Upper lobe of left lung (tissue), 6 donors: ENCODE measurements at places on chromosomes 1 and 21. TPM values are rescaled to one million over a fixed set of nuclear protein-coding genes. Genes with fewer than 3 reads are reported as not detected.
A peak's percentile ranks its signal among the peaks of the same experiment; 100 is the strongest.

DNA sequence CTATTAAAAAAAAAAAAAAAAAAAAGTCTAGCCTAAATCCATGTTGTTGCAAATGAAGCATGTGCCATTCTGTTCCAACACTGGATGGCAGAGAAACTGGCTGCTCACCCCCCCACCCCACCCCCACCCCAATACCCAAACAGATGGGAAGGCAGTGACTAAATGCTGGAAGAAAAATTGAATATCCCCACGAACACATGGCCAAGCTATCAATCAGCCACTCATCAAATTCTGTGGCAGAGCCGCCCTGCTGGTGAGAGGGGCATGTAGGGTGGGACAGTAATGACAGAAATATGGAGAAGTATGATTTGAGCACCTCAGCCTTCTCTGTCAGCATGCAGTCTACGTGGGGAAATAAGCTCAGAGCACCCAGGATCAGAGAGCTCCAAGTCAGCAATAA is 34.1 kb downstream of the OPTC start:
- H3K27ac ChIP-seq, result no peak overlapping the region
- H3K27me3 ChIP-seq, result no peaks in the 10 kb centered on the region
- no peak overlapping the region for H3K4me3 ChIP-seq
- H3K4me1 ChIP-seq, result no peaks in the 10 kb centered on the region

- no peaks in the 10 kb centered on the region for H3K36me3 ChIP-seq
- no peaks in the 10 kb centered on the region for H3K27me3 ChIP-seq
- no peak overlapping the region for H3K27ac ChIP-seq
- DNase-seq, result no peak
- no peak overlapping the region for H3K4me3 ChIP-seq
These were observed 35.7 kb upstream of the EPS8L3 start for GRCh38 chr1:109799445-109799844.

- no peak overlapping the region for H3K27ac ChIP-seq
- no peaks in the 10 kb centered on the region for H3K36me3 ChIP-seq
- no peak for DNase-seq
- H3K4me1 ChIP-seq, result no peaks in the 10 kb centered on the region
- no peaks in the 10 kb centered on the region for H3K27me3 ChIP-seq
These were observed 14.9 kb upstream of the CD247 start for GRCh38 chr1:167532964-167533824.

- H3K27me3 ChIP-seq, result no peaks in the 10 kb centered on the region
- H3K36me3 ChIP-seq, result no peaks in the 10 kb centered on the region
- H3K27ac ChIP-seq, result no peak overlapping the region
- no peak overlapping the region for H3K4me3 ChIP-seq
These were observed 87.9 kb downstream of the CLEC20A start for GRCh38 chr1:178408871-178409270.

DNA sequence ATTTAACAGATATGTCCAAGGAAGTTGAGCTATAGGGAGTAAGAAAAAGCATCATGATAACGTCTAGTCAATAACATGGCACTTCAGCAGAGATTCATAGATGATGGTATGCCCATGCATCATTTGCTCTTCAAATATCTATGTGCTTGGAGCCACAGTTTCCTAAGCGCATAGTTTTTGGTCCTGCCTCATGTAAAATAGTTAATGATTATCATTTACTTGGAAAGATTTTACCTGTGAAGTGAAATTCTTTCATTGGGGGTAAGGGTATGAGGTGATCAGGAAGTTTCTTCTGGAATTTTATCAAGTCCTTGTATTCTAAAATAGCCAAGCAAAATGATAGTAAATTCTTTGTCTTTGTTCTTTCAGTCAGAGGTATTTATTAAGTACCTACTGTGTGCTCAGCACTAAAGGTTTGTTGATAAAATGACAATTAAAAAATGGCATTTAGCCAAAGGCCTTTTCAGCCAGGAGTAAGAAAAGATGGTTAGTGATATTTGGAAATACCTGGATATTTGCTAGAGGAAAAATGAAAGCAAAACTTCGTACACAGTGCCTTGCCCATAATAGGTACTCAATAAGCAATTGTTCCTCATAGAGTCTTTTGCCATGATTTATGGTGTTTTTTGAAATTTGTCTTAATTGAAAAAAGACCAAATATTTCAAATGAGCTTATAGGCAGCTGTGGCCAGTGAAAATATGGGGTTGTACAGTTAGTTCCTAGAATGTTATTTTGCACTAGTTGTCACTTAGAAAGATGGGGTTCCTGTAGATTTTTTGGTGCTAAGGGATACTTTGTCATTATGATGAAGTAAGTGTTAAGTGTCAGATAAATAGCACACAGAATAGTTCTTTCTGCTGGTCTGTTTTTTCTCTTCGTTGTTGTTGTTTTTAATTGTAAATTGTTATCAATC is 13.1 kb downstream of the PDIK1L start:
- no peak overlapping the region for H3K4me3 ChIP-seq
- peak overlapping the region; percentile 39 for H3K27ac ChIP-seq
- H3K4me1 ChIP-seq, result peaks cover 52% of the 10 kb centered on the region
- no peaks in the 10 kb centered on the region for H3K27me3 ChIP-seq
- DNase-seq, result no peak
- no peaks in the 10 kb centered on the region for H3K36me3 ChIP-seq

The CLCA2 gene
- total RNA-seq, result not detected

DNA sequence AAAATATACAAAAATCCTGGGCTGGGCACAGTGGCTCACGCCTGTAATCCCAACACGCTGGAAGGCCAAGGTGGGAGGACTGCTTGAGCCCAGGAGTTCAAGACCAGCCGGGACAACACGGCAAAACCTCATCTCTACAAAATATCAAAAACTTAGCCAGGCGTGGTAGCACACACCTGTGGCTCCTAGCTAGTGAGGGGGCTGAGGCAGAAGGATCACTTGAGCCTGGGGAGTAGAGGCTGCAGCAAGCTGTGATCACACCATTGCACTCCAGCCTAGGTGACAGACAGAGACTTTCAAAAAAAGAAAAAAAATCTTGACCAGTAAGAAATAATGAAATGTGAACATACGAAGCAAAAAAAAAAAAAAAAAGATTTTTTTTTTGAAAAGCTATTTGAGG is 52.1 kb downstream of the ARID4B start:
- no peak overlapping the region for H3K4me3 ChIP-seq
- no peaks in the 10 kb centered on the region for H3K36me3 ChIP-seq
- DNase-seq, result no peak
- H3K4me1 ChIP-seq, result peaks cover 37% of the 10 kb centered on the region

- no peak for DNase-seq
- no peaks in the 10 kb centered on the region for H3K36me3 ChIP-seq
- H3K27ac ChIP-seq, result no peak overlapping the region
- no peak overlapping the region for H3K4me3 ChIP-seq
- peaks cover 9% of the 10 kb centered on the region for H3K4me1 ChIP-seq
- no peaks in the 10 kb centered on the region for H3K27me3 ChIP-seq
These were observed 43.6 kb upstream of the DPH5 start for GRCh38 chr1:101069158-101069557.

DNA sequence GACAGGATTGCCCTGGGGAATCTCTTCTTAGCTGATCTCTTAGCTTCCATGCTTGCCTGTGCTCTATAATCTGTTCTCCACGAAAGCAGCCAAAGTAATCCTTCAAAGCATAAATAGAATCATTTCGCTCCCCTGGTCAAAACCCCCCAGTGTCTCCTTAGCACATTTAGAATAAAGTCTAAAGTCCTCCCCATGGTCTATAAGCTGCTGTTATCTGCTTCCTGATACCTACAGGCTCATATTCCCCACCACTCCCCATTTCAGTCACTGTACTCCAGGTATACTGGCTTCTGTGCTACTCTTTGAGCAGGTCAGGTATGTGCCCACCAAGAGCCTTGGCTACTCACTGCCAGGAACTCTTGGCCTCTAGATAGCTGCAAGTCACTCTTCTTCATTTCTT is 2.9 kb downstream of the S100A12 start:
- no peaks in the 10 kb centered on the region for H3K36me3 ChIP-seq
- no peak for DNase-seq
- no peaks in the 10 kb centered on the region for H3K27me3 ChIP-seq

DNA sequence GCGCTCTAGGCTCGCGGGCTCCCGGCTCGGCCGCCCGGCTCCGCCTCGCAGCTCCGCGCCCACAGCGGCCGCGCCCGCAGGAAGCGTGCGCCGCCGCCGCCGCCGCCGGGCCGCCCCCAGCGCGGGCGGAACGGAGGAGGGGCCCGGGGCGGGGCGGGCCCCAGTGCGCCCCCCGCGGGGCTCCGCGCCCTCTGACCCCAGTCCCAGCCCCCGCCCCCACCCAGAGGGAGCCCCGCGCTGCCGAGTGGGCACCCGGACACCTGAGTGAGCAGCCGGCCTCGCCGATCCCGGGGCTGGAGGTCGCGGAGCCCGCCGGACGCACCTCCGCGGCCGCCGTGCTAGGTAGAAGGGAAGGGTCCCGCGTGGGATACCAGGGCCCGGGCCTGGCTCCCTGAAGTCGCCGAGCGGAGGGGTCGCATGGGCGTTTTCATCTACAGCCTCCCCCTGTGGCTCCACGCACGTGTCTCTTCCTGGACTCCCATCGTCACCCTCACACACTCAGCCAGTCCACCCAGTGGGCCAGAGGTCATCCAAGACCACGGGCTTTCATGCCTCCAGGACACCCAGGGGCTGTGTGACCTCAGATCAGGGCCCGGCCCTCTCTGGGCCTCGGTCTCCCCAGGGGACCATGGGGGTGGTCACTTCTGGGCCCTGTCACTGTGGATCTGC is at the start of gene SDC3:
SDC3 (minus strand) TSS at position 63 of the 669 bp plus-strand sequence. CDS start 172 bp downstream, outside the sequence.
- peaks cover 47% of the 10 kb centered on the region for H3K4me1 ChIP-seq
- no peaks in the 10 kb centered on the region for H3K27me3 ChIP-seq
- no peaks in the 10 kb centered on the region for H3K36me3 ChIP-seq

The PODN gene
- total RNA-seq, result 50.9 TPM

The FCGR1A gene
- total RNA-seq, result 25.8 TPM

- no peak overlapping the region for H3K4me3 ChIP-seq
- peaks cover 72% of the 10 kb centered on the region for H3K36me3 ChIP-seq
- H3K27me3 ChIP-seq, result no peaks in the 10 kb centered on the region
These were observed 10.5 kb downstream of the RPL5 start for GRCh38 chr1:92842082-92843045.

- no peaks in the 10 kb centered on the region for H3K27me3 ChIP-seq
- no peak overlapping the region for H3K4me3 ChIP-seq
- H3K36me3 ChIP-seq, result peaks cover 13% of the 10 kb centered on the region
- DNase-seq, result no peak
These were observed 10.5 kb upstream of the RNF223 start for GRCh38 chr1:1084372-1085170.

GRCh38 chr1:31658721-31659120 is 14.0 kb upstream of the PEF1 start:
- DNase-seq, result no peak
- H3K27me3 ChIP-seq, result no peaks in the 10 kb centered on the region
- H3K4me3 ChIP-seq, result no peak overlapping the region
- no peak overlapping the region for H3K27ac ChIP-seq
- no peaks in the 10 kb centered on the region for H3K36me3 ChIP-seq

DNA sequence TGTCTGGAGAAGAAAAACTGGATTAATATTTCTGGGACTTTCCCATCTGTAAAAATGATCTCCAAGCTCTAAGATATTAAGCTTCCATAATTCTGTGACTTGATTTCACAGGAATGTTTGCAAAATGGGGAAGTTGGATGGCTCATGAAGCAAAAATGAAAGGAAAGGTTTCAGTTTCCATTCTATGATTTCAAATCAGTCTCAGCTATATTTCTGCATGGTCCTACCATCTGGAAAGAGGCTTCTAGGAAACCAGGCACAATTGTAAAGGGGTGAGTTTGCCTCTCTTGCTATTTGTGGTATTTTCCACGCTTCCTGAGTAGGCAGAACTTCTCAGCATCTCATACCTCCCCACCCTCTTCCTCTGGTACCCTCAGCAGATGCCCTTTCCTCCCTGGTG is 22.4 kb upstream of the ACTN2 start:
- no peak overlapping the region for H3K4me3 ChIP-seq
- H3K4me1 ChIP-seq, result no peaks in the 10 kb centered on the region
- H3K27ac ChIP-seq, result no peak overlapping the region
- DNase-seq, result no peak
- no peaks in the 10 kb centered on the region for H3K27me3 ChIP-seq
- H3K36me3 ChIP-seq, result no peaks in the 10 kb centered on the region

- no peaks in the 10 kb centered on the region for H3K36me3 ChIP-seq
- peak within 1 kb of the TSS; percentile 76 for H3K4me3 ChIP-seq
- H3K4me1 ChIP-seq, result no peaks in the 10 kb centered on the region
- H3K27me3 ChIP-seq, result no peaks in the 10 kb centered on the region
- H3K27ac ChIP-seq, result peak within 1 kb of the TSS; percentile 96
These were observed at the start of gene CDKN2C for GRCh38 chr1:50969611-50970508. Gene CDKN2C (plus strand): TSS chr1:50970245. CDS start chr1:50970369, 124 bp downstream.

- DNase-seq, result peak; percentile 86
- peaks cover 24% of the 10 kb centered on the region for H3K4me1 ChIP-seq
- peak overlapping the region; percentile 94 for H3K4me3 ChIP-seq
- H3K36me3 ChIP-seq, result no peaks in the 10 kb centered on the region
- H3K27me3 ChIP-seq, result no peaks in the 10 kb centered on the region
These were observed 3.6 kb upstream of the ZBTB7B start for GRCh38 chr1:154998818-154999570.

The RGS7 gene
- not detected for total RNA-seq

The SAMD11 gene
- 9.3 TPM for total RNA-seq

GRCh38 chr1:197841883-197842553 is 60.4 kb upstream of the C1orf53 start:
- DNase-seq, result no peak
- H3K36me3 ChIP-seq, result no peaks in the 10 kb centered on the region

The GPR37L1 gene
- under 0.01 TPM for total RNA-seq

GRCh38 chr1:163565166-163565565 is 243.4 kb downstream of the NUF2 start:
- no peaks in the 10 kb centered on the region for H3K4me1 ChIP-seq
- no peak for DNase-seq
- H3K27me3 ChIP-seq, result no peaks in the 10 kb centered on the region
- H3K4me3 ChIP-seq, result no peak overlapping the region
- no peaks in the 10 kb centered on the region for H3K36me3 ChIP-seq

DNA sequence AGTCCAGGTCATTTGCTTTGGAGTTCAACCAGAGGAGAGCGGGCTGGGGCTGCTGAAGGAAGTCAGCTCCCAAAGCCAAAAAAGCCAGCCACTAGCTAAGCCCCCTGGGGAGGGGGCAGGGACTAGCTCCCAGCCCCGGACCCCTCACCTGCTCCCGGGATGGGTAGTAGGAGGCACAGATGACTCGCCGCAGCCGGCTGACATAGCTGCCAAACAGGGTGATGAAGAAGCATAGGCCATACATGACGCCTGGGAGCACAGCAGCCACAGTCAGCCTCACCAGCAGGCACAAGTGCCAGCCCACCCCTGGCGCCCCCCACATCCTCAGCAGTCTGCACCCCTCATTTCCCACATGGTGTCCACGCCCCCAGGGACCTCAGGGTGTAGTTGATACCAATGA is 7.4 kb downstream of the DCST2 start:
- no peaks in the 10 kb centered on the region for H3K36me3 ChIP-seq
- no peak overlapping the region for H3K27ac ChIP-seq
- no peaks in the 10 kb centered on the region for H3K27me3 ChIP-seq
- DNase-seq, result no peak
- no peaks in the 10 kb centered on the region for H3K4me1 ChIP-seq

DNA sequence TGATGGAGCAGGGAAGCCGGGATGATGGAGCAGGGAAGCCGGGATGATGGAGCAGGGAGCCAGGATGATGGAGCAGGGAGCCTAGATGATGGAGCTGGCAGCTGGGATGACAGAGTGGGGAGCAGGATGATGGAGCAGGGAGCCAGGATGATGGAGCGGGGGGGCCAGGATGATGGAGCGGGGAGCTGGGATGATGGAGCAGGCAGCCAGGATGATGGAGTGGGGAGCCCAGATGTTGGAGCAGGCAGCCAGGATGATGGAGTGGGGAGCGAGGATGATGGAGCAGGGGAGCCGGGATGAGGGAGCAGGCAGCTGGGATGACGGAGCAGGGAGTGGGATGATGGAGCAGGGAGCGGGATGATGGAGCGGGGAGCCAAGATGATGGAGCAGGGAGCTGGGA is 16.0 kb downstream of the GALNT2 start:
- peaks cover 3% of the 10 kb centered on the region for H3K36me3 ChIP-seq
- no peak overlapping the region for H3K27ac ChIP-seq
- no peaks in the 10 kb centered on the region for H3K27me3 ChIP-seq
- no peak overlapping the region for H3K4me3 ChIP-seq

The MTX1 gene
- 23.0 TPM for total RNA-seq
